Right atrium auricular region (tissue), 2 donors: ENCODE measurements at places on chromosomes 11 and 22. TPM values are rescaled to one million over a fixed set of nuclear protein-coding genes. Genes with fewer than 3 reads are reported as not detected.

- DNase-seq: no peak
Observed at GRCh38 chr11:86594746-86595145, 77.7 kb downstream of the ME3 start.

GRCh38 chr11:32494629-32495028 is 59.3 kb upstream of the WT1 start:
- DNase-seq: no peak

DNA sequence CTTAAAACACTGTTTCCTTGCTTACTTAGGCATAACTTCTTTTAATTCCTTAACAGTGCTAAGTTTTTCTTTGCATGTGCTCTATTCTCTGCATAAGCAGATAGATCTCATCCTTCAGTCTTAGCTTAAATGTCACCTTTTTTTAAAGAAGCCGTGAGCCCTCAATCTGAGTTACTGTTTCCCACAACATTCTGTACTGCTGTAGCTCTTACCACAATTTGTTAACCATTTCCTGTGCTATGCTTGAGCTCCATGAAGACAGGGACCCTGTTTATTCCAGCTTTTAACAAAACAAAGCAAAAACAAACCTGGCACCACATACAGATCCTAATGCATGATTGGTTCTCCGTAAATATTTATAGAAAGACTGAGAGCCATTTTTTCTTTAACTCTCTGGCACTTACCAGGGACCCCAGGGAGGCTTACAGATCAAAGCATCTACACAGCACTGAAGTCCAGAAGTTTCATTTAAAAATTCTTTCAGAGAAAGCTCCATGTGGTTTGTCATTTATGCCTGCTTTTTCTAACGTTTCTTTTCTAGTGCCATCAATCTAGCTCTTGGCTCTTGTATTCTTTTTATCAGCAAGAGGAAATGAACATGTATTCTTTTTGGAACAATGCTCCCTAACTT is 74.9 kb downstream of the DYNC2H1 start:
- no peak for DNase-seq

SERPIND1 gene
- total RNA-seq: 4.1 TPM
